Activated CD4-positive, alpha-beta T cell treated with anti-CD3 and anti-CD28 coated beads for 24 hours (primary cell): ENCODE measurements at places on chromosomes 1 and 21.

- DNase-seq = no peak
These were observed 135.9 kb downstream of the TPR start for GRCh38 chr1:186239171-186239570.

DNA sequence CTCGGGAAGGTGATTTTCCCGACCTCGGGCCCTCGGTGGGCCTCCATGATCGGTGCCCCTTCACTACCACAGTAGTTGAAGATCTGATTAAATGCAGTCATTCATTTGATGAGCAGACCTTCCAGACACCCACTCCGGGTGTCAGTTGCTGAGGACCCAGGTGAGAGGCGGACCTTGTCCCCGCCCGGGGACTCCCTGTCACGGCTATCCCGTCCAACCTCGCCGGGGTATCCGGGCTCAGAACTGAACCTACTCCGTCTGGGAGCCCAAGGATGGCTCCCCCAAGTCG lies 22.6 kb downstream of the RNU1-3 start:
- DNase-seq = no peak

GRCh38 chr1:93002781-93003180 lies 41.5 kb upstream of the DIPK1A start:
- DNase-seq = no peak

GRCh38 chr1:117793413-117793812 lies 136.0 kb downstream of the GDAP2 start:
- no peak for DNase-seq

DNA sequence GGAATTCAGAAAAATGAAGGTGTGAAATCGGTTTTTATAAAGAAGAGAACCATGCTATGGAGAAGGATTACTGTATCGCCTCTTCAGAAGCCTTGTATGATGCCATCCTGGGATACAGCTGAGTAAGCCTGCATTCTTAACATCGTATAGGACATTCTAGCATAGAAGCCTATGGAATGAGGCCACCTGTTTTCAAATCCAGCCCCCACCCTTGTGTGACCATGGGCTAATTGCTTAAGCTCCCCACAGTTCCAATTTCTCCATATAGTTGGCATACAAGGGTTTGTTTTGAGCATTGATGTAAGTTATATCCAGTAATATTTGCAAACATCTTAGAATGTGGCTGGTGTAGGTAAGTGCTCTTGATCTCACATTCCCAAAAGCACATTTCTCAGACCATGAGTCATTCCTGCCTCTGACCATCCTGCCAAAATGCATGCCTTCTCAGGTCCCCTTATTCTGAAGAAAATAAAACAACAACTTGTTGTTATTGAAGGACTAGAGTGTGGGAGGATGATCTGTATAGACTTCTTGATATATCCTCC lies 1.5 kb downstream of the OR14A2 start:
- DNase-seq = no peak

- DNase-seq = no peak
These were observed 74.7 kb downstream of the ARHGEF16 start for GRCh38 chr1:3529099-3529729.

- DNase-seq = no peak
These were observed 63.6 kb upstream of the ZBTB40 start for GRCh38 chr1:22387919-22388580.

DNA sequence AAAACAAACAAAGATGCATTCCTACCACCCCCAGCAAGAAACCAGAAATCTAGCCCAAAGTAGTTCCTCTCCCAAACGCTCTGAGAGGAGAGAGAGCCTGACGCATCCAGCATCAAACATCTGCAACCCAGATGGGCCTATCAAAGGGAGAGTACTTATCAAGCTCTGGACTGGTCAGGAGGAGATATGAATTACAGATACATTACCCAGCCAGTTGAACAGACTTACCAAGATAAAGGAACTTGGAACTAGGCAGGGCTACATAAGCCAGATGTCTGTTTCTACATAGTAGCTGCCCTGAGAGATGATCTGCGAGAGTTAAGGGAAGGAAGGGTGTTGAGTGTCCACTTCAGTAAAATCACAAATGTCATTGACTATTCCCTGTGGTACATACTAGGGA lies 138.4 kb downstream of the PAPPA2 start:
- no peak for DNase-seq

GRCh38 chr1:178028841-178029481 lies 59.1 kb upstream of the SEC16B start:
- no peak for DNase-seq

GRCh38 chr1:48823168-48823567 lies 46.5 kb upstream of the BEND5 start:
- DNase-seq = no peak

GRCh38 chr21:45973475-45974072 lies 8.0 kb upstream of the COL6A1 start:
- DNase-seq = peak; percentile 65

DNA sequence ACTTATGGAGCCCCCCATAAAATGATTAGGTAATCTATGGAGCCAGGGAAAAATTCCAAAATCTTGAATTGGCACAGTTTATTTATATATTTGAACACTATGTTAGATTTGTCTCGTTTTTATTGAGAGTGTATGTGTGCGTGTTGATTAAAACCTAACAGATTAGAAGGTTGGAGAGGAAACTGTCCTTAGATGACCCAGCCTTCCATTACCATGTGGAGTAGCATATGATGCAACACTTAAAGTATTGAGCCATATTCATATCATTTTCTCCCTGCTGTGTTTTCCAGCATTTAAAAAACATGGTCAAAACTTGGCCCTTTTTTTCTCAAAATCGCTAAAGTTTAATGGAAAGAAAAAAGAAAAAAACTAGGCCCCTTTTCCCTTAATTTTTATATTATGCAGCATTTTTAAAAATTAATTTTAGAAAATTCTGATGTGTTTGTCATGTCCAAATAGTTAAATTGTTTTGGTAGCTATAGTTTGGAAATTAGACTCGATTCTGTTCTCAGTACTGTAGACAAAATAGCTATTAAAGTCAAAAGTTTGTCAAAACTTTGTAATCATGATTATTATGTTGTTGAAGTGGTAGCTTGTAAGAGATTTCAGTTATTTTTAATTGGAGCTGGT lies 2.3 kb downstream of the LRRC8D start:
- no peak for DNase-seq

- DNase-seq = no peak
These were observed 74.3 kb upstream of the COG2 start for GRCh38 chr1:230568008-230568407.

DNA sequence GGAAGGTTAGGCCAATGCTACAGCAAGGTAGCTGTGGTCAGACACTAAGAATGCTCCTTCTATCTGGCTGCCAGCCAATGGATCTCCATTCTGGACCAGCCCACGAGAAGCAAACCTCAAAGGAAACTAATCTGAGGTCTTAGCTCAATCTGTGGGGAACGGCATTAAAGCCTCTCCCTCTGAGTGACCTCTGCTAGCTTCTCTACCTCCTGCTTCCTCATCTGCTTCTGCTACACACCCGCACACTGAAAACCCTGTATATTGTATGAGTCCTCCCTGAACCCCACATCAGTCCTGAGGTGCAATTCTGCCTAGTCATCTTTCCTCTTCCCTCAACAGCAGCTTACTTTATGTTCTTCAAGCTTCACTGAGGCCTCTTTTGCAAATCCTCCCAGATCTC lies 6.9 kb upstream of the GALE start:
- no peak for DNase-seq

DNA sequence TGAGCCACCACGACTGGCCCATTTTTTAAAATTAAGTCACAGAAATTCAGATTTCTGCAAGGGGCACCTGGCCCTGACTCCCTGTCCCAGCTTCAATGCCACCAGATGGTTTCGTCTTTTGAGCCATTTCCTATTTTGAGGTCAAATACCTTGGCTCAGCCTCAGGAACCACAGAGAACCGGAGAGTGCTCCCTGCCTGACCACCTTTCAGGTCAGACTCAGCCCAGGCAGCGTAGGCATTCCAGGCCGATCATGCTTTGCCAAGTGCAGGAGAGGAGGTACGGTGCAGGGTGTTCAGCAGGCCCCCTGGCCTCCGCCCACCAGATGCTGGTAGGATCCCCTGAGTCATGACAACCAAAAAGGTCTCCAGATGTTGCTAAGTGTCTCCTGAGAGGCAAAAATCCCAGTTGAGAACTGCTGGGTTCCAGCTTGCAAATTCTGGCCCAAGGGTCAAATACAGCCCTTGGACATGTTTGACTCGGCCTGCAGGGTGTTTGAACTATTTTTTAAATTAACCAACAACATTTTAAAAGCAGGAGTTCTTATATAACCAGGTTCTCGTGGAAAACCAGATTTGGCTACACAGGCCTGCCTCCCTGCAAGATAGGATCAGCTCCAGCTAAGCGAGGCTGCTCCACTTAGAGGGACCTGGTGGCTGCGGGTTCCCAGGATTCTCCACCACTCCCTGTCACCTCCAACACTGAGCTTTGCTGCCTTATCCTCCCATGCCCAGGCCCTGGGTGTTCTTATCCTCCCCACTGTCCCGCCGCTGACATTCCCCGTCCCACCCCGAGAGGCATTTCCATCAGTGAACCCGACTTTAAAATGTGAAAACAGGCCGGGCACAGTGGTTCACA lies 61.9 kb upstream of the TARDBP start:
- DNase-seq = no peak

DNA sequence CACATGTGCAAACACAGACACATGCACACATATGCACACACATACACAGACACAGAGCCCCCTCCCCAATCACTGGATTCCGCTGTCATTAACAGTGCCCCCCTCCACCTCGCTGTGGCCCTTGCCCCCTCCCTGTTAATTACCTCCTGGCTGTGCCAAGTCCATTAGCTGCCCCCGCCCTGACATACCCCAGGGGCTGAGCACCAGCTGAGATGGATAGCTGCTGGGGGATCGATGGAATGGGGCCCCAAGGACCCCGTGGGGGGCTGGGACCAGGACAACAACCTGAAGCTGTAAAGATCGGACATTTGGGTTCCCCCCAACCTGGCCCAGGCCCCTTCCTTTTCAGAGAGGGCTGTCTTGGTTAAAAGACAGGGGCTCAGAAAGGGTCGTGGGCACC lies 9.6 kb upstream of the PEAR1 start:
- DNase-seq = no peak

GRCh38 chr1:53586765-53587164 lies 127.6 kb downstream of the DMRTB1 start:
- DNase-seq = no peak

GRCh38 chr1:88799491-88799890 lies 91.9 kb downstream of the GTF2B start:
- DNase-seq = no peak

GRCh38 chr1:5915587-5916571 lies 76.3 kb downstream of the NPHP4 start:
- DNase-seq = peak; percentile 6

DNA sequence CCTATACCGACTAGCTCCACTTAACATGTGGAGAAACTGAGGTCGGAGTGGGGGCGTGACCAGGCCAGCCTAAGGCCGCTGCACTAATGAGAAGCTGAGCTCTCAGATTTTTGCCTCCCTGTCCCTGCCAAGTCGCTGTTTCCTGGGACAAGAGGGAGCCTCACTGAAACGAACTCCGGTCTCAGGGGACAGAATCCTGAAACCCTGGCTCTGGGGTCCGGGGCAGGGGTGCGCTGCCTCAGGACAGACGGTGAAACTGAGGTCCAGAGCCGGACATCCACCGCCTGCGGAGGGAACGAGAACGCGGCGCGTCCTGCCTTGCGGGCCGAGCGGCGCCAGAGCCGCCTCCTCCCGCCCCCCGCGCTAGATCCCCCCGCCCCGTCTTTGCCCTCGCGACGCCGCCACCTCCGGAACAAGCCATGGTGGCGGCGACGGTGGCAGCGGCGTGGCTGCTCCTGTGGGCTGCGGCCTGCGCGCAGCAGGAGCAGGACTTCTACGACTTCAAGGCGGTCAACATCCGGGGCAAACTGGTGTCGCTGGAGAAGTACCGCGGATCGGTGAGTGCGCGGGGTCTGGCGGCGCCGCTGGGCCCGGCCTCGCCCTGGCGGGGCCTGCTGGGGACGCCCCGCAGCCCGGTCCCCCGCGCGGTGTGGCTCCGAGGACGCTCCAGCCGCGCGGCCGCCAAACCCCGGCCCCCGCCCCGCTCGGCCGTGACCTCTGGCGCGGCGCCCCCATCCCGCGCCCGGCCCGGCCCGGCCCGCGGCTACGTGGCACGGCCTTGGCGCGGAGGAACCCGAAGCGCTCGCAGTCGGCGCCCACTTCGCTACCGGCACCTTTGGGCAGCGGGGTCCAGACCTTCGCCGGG lies at the start of gene GPX7:
TSS of gene GPX7 (plus strand) at position 381 of the 865 bp plus-strand sequence. CDS start at position 420, 39 bp downstream.
- DNase-seq = peak; percentile 25

- DNase-seq = no peak
These were observed 11.2 kb upstream of the RRP15 start for GRCh38 chr1:218273762-218274479.

DNA sequence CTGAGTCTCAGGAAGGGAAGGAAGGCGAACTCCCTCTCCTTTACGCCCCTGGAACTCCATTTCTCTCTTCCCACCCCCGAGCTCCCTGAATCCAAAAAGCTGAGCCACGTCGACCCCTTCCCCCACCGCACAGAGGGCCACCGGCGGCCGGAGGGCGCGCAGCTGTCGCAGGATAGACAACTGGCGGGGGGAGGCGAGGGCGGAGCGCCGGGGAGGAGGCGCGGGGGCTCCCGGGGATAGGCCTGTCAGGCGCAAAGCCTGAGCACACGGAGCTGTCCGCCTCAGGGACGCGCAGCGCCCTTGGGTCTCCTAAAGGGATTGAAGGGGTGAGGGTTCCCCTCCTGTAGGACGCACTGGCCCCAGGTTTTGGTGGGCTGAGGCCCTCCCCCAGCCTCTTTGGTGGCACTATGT lies 752 bp upstream of the ACTA1 start:
- no peak for DNase-seq

- DNase-seq = no peak
These were observed 95.1 kb upstream of the HMGB4 start for GRCh38 chr1:33768821-33769220.

- no peak for DNase-seq
These were observed 87.9 kb upstream of the SERTAD4 start for GRCh38 chr1:210144736-210145135.

DNA sequence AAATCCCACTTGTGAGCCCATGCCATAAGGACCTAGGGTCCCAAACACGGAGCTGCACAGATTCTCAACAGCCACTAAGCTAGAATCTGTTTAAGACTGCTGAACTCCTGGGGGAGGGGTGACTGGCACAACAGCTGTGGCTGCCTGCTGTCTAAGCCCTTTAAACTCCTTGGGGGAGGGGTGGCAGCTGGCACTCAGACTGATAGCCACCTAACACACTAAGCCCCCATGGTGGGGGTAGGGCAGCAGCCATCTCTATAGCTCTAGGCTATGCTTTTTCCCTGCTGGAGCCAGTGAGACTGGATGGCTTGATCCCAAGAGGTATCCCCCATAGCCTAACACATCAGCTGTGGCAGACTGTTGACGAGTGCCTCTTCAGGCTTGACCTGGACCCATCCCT lies 73.3 kb upstream of the FMO3 start:
- no peak for DNase-seq

- DNase-seq = no peak
These were observed 37.8 kb downstream of the FUBP1 start for GRCh38 chr1:77940921-77941570.

GRCh38 chr21:26982767-26983166 lies 15.9 kb upstream of the ADAMTS5 start:
- DNase-seq = no peak
